Stimulated activated CD4-positive, alpha-beta T cell treated with anti-CD3 and anti-CD28 coated beads, Interleukin-2, amount 100 ng/mL, for 4 hours (primary cell): ENCODE measurements at places on chromosomes 5 and 9.

DNA sequence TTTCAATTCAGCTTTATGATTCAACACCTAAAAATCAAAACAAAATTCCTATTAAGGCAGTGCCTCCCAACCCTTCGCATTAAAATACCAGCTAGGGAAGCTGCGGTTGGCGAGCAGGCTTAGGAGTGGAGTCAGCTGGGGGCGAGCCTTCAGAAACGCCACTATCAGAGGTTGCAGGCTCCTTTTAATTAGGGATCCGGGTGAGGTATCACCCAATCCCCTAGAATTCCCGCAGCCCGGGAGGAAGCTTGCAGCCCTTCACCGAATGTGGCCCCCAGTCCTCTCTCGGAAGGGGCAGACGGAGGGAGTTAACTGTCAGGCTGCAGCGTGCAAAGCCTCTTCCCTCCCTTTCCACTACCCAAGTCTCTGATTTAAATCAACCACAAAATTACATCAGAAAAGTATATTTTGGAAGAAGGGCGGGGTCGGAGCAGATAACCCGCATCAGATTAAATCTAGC lies 1.7 kb downstream of the STC2 start:
- DNase-seq, result no peak

- DNase-seq, result no peak
These were observed 337.6 kb upstream of the SEMA6A start for GRCh38 chr5:116912221-116912620.

GRCh38 chr9:109627042-109627441 lies 128.9 kb upstream of the PTPN3 start:
- no peak for DNase-seq

DNA sequence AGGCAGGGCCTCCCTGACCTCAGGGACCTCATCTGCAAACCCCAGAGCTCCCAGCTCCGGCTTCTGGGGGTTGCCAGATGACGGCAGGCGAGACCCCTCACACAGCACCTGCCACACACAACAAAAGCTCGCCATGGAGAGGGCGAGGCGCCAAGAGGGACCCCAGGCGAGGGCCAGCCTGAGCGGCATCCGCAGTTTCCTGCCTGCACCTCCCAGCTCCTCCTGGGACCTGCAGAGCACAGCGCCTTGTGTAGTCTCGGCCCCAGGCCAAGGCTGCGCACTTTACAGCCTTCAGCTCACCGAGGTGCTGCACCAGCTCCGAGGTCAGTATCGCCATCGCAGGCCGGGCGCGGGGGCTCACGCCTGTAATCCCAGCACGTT lies 82.4 kb upstream of the ADAMTS2 start:
- no peak for DNase-seq

DNA sequence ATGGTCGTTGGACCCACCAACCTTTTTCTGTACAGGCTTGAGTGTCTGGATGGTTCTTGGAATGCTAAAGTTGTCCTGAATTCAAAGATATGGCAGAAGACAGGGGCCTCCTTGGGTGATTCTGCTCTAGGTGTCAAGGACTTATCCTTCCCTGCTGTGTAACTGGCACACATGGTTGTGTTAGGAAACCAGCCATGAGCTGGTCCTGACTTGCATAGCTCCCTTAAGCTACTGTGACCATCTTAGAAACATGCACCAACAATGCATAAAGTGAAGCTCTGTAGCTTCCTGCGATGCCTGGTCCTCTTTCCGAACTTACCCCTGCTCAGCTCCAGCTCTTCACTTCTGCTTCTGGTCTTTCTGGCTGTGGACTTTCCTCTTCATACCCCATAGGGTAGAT lies 224.6 kb downstream of the TLE4 start:
- DNase-seq, result no peak

GRCh38 chr5:151270599-151270998 lies 17.6 kb downstream of the GM2A start:
- no peak for DNase-seq

DNA sequence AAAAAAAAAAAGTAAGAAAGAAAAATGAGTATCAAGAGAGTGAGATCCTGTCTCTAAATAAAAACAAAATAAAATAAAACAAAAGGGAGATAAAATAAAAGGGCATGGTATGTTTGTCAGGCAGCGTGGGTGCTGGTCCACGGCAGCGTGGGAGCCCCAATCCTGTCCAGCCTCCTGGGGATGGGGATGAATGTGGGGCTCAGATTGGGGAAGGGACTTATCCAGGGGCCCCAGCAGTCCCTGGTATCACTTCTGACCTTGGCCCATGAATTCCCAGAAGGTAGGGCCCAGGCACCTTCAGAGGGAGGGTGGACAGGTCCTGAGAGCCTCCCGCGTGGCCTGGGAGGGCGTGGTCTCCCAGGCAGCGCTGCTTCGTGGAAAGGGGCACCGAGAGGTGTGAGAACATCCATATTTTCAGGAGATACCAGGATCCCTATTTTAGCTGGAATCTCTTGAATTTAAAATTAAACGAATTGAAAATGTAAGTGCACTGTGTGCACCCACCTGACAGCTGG lies 71.2 kb downstream of the ZNF354C start:
- DNase-seq, result no peak

DNA sequence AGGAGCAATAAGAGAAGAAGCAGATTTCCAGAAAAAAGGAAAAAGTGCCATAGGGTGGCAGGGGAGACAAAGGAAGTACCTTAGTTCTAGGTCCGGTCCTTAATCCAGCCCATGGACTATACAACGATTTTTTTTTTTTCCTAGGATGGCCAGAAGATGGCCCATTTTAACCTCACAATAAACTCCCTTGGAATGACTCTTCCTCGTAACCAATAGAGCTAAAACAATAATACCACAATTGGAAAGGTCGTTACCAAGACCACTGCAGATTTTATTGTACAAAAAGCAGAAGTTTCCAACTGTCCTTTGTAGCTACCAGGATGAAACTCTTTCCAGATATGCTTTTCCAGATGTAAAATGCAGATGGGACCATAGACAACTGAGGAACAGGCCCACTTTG lies 34.4 kb upstream of the SSBP2 start:
- no peak for DNase-seq

GRCh38 chr9:99563364-99563763 lies 258.3 kb upstream of the NR4A3 start:
- DNase-seq, result no peak

GRCh38 chr5:34978681-34979080 lies 49.3 kb downstream of the DNAJC21 start:
- DNase-seq, result no peak

- DNase-seq, result no peak
These were observed 296.3 kb upstream of the NMUR2 start for GRCh38 chr5:152701305-152701949.

DNA sequence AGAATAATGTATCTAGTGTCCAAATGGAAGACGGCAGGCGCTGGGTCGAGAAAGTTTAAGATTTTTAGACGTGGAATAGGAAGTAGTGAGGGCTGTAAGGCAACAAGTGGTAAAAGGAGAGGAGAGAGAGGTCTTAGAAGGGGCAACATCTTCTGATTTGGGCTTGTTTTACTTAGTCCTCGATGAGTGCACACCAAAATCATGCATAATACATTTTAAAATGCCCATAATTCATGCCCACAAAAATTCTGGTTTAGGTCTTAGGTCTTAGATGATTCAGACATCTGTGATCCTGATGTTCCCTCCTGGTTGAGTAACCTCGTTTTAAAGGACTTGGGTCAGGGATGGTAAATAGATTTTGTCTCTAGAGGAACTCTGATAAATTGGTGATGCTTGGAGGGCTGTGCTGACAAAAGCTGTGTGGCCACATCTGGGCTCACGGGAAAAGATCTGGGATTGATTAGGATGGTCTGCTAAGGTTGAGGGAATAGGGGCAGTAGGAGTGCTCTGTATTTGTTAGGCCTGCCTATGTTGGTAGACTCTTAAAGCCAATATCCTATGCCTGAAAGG lies 476.3 kb downstream of the CCDC171 start:
- no peak for DNase-seq

DNA sequence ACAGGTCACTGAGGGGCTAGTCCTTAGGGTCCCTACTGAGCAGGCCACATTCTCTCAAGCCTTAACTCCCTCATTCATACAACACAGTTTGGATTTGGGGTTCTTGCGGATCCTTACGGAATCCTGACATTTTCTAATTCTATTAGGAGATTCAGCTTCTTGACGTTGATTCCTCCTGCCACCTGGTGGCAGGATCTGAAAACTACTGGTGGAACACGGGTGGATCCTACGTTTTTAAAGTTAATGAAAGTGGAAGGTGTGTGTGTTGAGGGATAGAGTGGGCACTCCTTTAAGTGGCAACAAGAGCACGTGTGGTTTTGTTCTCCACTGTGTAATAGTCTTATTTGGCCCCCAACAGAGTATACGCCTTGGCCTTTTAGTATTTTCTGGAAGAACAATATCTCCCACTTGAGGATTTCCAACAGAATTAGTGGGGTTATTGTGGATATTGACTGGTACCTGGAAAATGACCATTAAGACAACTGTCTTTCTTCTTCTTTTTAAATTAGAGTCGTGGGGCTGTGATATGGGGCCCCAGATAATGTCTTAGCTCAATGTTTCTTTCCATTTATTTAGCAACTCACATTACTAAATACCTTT lies 25.2 kb downstream of the SLC28A3 start:
- peak; percentile 33 for DNase-seq

DNA sequence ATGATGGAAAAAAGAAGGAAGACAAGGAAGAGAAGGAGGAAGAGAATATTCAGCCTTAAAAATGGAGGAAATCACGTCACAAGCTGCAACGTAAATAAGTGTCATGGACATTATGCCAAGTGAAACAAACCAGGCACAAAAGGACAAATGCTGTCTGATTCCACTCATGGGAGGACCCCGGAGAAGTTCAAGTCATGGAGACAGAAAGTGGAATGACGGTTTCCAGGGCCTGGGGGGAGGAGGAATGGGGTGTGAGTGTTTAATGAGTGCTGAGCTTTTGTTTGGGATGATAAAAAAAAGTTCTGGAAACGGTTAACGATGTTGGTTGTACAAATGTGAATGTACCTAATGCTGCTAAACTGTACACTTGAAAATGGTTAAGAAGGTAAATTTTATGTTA lies 439.5 kb downstream of the GADD45G start:
- no peak for DNase-seq

- DNase-seq, result no peak
These were observed 50.1 kb upstream of the ZNF608 start for GRCh38 chr5:124796495-124796894.

DNA sequence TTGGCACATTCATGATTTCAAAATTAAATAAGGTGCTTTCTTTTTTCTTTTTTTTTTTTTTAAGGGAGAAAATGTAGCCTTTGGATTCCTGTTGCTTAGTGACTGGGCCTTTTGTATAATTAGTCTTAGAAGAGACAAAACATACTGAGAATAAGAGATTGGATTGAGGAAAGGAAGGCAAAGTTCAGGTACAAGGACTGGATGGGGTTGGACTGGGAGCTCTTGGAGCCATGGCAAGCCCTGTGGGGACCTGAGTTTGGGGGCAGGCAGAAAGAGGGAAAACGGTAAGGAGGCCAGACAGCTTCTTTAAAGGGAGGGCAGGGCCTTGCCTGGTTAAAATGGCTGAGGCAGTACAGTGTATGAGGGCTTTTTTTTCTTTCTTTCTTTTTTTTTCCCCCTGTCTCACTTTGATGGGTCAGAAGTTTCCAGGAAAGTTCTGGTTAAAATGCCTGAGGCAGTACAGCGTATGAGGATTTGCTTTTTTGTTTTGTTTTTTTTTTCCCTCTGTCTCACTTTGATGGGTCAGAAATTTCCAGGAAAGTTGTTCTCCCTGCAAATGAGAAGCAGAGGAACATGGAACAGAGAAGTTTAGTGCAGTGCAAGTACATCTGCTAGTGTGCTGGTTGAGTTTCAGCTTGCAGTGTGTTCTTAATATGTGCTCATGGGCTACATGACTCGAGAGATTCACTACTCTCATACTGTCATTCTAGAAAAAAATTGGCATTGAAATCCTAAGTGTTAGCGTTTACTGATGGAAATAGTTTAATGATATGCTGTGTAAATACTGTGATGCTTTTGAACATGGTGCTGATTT lies 16.8 kb downstream of the SNX18 start:
- DNase-seq, result no peak

DNA sequence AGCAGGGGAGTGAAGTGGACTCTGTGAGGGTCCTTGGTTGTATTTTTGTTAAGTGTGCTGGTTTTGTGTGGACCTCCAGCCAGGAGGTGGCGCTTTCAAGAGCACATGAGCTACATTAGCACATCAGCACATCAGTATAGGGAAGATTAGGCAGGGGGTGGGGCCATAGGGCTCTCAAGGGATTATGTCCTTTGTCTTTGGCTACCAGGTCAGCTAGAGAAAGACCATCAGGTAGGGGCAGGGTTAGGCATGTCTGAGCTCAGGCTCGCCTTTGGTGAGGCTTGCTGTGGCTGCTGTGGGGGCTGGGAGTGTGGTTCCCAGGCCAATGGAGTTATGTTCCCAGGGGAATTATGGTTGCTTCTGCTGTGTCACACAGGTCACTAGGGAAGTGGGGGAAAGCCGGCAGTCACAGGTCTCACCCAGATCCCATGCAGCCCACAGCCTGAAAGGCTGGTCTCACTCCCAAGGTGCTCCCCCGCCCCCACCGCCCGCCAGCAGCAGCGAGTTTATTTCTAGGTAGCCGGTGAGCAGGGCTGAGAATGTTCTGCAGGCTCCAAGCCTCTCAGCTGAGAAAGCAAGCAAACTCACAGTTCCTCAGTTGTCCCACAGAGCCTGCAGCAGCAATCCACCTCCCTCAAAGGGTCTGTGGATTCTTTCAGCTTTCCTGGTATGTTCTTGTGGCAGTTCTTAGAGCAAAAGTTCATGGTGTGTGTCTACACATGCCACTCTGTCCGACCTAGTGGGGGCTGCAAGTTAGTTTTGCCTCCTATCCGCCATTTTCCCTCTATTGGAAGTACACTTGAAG lies 13.7 kb downstream of the OR1J1 start:
- no peak for DNase-seq

DNA sequence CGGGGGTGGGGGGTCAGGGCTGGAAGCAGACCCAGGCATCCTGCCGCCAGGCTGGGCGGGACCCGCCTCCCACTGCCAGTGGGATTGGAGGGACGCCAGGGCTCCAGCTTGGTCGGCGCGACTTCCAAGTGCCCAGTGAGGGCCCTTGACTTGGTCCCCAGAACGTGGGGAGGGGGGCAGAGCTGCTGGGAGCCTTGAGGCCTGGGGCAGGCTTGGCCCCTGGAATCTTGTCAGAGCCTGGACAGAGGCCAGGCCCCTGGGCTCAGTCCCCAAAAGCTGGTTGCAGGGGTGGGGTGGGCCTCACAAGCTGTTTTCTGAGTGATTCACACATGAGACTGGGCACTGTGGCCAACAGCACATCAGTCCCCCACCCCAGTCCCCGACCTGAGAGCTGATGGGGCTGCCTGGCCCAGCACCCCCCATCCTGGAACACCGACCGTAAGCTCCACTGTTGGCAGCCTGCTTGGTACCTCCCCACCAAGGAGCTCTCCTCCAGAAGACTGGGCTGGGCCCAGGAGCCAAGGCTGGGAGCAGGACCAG lies 526 bp downstream of the CLIC3 start:
- DNase-seq, result no peak

- peak; percentile 36 for DNase-seq
These were observed 54.3 kb downstream of the EHMT1 start for GRCh38 chr9:137672907-137673791.
